Activated CD4-positive, alpha-beta T cell treated with anti-CD3 and anti-CD28 coated beads for 4 hours (primary cell): ENCODE measurements at places on chromosomes 6 and 20.

GRCh38 chr6:142400495-142400894 is 98.7 kb downstream of the ADGRG6 start:
- DNase-seq = no peak

GRCh38 chr6:34055223-34055933 is 90.5 kb downstream of the GRM4 start:
- DNase-seq = peak; percentile 53

- no peak for DNase-seq
Measured at GRCh38 chr6:122719176-122719575, 60.3 kb upstream of the FABP7 start.

DNA sequence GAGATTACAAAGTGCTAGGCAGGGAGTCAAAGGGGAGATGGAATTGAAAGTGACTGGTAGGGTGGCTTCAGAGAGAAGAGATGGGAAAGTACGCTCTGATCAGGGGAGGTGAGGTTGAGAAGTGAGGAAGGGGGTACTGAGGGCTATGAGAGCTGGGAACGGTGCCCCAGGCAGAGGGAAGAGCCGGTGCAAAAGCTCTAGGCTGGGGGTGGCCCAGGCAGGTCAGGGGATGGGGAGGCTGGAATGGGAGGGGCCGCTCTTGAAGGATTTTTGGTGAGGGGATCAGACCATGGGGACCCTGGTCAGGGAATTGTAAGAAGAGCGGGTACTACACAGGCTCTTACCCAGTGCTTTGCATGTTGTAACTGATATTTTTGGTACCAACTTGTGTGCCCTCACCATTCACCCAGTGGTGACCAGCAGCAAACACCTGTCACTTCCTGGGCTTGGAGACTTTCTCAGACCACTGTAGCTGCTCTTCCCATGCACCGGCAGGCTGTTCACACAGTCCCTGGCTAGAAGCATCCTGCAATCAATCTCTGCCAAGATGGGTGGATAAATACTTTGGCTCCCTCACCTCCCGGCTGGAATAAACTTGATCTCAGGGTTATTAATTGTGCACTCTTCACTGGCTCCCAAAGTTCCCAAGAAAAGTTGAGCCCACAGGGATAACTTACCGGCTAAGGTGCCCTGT is 24.0 kb downstream of the PCK1 start:
- DNase-seq = no peak

DNA sequence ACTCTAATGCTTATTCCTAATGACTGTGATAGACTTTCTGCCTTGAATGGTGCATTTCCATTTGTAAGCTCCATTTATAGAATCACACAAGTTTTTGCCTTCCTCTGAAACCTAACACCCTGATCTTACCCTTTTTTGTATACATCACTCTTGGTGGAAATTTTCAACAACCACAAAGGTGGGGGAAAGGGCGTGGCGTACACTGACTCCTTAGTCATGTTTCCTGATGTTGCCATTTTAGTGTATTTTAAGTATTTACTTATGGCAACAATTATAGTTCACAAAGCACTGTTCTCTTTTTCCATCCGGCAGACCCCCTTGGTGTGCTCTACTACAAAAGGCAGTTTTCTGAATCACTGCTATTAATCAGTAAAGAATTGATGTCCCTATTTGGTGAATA is 92.0 kb downstream of the ATXN1 start:
- DNase-seq = peak; percentile 78

DNA sequence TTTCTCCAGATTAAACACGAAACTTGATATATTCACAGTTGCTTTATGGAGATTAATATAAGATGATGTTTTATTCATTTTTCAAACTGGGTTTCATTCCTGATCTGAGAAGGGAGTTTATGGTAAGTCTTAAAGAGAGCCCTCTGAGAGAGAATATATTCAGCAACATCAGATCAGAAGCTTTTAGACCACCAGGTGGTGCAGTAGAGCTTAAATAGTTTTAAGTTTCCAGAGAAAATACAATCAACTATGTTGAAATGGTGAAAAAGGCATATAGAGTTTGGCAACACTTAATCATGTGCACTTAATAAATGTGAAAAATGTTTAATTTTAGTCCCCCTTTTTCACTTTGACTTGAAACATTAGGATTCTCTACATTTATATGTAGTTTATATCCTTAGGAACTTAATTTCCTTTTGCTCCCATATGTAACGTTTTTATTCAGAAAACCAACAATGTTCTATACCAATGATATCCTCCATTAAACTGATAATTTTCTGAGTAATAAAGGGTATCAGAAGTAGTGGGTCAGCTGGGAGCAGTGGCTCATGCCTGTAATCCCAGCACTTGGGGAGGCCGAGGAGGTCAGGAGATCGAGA is 86.4 kb upstream of the CLDN20 start:
- peak; percentile 64 for DNase-seq

DNA sequence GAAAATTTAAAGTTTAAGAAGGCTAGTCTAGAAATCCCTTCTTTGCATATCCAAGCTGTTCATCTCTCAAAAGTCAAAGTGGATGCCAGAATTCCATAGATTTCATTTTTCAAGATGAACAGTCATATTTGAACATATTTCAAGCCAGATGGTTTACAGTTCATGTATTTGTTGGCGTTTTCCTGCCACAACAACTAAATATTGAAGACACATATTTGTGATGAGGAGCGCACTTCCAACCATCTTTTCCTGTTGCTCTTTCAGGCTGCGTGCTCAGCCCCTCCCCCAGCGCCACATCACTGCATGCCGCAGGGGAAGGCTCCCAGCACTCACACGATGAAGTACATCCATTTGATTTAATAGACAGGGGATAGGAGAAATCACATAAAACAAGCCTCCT is 5.9 kb upstream of the NOX3 start:
- no peak for DNase-seq

DNA sequence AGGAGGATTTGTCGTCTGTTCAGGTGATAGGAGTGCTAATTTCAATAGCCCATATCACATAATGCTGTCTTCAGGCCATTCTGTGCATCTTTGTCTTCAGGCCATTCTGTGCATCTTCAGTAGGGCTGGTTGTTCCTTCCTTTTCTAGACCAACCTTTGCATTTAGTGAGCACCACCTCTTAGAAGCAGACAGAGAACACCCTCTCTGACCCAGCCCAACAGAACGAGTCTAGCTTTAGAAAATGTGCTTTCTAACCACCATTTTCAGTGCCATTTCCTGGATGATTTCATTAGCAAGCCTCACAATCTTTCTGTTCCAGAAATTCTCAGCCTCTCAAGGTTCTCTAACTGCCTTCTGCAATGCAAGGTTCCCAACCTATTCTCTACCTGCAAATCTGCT is 215.3 kb upstream of the KCNQ5 start:
- DNase-seq = no peak

DNA sequence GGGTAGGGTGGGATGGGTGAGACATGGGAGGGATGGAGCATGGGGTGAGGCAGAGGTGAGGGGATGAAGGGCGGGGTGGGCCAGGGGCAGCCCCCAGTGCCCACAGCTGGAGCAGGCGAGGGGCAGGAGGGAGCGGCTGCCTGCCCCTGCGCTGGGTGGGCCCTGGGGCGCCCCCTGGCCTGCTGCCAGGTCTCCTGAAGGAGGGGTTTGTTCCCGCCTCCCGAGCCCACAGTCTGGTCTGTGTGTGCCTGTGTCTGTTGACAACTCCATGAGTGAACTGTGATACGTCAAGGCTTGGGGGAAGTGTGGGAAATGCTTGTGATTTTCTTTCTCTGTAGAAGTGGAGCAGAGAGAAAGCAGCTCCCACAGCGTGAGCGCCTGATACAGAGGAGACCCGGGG is 10.9 kb upstream of the MRGBP start:
- DNase-seq = no peak

GRCh38 chr6:5204376-5204775 is 56.4 kb downstream of the LYRM4 start:
- DNase-seq = no peak

DNA sequence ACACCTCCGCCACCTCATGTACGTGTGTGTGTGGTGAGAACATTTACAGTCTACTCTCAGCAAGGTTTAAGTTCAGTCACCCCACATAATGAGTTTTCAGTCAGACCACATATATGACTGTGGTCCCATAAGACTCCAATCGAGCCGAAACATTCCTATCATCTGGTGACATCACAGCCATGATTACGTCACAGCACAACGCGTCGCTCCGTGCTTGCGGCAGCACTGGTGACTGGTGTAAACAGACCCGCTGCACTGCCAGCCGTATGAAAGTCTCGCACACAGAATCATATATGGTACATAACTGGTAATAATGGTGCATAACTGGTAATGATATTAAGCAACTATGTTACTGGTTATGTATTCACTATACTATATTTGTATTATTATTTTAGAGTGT is 150.7 kb downstream of the DLL1 start:
- no peak for DNase-seq

- no peak for DNase-seq
Measured at GRCh38 chr6:26107935-26108334, 20.7 kb downstream of the HFE start.

- DNase-seq = no peak
Measured at GRCh38 chr6:101577091-101577490, 183.6 kb downstream of the GRIK2 start.

GRCh38 chr6:26312501-26313397 is 52.2 kb upstream of the BTN3A2 start:
- DNase-seq = peak; percentile 88

GRCh38 chr20:5148581-5148980 is 21.8 kb downstream of the CDS2 start:
- no peak for DNase-seq

DNA sequence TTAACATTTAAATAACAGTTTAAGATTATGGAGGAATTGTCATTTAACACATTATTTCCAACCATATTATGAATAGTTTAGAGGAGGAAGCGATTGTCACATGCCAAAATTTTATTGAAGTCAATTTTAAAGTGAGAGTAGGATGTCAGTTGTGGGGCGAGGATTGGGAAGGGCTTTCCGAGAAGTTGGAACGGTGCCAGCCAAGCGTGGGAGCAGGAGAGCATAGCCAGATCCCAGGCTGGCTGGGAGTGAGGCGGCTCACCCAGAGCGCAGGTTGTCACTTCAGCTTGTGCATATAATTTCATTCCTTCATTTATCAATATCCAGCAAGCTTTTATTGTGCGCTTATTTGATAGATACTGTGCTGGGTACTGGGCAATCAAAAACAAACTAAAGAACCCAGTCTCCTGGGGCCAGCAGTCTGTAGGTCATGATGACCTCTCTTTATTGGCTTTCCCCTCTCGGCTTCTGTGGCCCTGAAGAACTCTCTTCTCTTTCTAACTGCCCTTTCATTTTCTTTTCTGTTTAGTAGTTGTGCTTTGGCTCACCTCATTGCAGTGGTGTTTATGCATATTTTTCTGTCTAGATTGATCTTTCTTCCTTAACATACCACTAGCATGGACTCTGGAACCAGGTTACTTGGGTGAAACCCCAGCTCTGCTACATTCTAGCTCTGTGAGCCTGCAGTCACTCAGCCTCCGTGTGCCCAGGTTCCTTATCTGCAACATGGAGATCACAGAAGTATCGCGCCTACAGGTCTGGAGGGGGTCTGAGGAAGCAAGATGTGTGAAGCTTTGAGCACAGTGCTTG is 6.4 kb downstream of the CEP43 start:
- no peak for DNase-seq

DNA sequence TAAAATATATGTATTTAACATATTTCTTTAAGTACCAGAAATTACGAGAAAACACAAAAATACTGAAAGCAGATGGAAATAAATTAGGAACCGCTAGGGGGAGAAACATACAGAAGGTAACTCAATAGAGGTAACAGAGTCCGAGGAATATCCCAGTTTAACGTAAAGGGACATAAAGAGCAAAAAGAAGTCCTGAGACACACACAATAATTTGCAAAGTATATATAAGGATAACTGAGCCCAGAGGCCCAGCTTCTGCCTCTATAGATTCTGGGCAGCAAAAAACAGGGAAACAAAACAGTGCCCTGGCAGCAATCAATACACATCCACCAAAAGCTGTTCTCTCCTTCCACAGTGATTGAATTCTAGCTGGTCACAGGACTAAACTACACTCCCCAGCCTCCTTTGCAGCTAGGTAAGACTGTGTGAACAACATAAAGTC is 15.1 kb downstream of the TBC1D32 start:
- DNase-seq = no peak

- DNase-seq = no peak
Measured at GRCh38 chr6:44410363-44410762, 22.9 kb downstream of the CDC5L start.

GRCh38 chr6:68951270-68951669 is 316.2 kb downstream of the ADGRB3 start:
- DNase-seq = no peak
